ENCODE measurements at places on chromosomes 5 and 9.

GRCh38 chr9:2319421-2319820 is 302.2 kb upstream of the VLDLR start:
- no peak for DNase-seq

DNA sequence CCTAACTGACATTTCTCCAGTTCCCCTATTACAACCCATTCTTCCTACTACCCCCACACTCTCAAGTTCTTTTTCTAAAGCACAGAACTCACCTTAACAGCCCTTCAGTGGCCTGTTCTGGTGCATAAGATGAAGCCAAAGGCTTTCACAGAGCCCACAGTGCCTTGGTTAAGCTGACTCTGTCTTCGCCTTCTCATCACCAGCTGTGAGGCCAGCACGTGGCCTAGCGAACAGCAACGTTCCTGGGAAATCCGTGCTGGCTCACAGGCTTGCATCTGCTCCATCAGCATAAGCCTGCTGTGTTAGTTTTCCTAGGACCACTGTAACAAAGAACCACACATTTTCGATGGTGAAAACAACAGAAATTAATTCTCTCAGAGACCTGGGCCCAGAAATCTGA is 67.9 kb upstream of the LPAR1 start:
- DNase-seq: no peak

GRCh38 chr9:15936306-15936921 is 383.6 kb downstream of the CCDC171 start:
- no peak for DNase-seq

GRCh38 chr9:79924836-79925235 is 353.1 kb downstream of the TLE4 start:
- DNase-seq: no peak

DNA sequence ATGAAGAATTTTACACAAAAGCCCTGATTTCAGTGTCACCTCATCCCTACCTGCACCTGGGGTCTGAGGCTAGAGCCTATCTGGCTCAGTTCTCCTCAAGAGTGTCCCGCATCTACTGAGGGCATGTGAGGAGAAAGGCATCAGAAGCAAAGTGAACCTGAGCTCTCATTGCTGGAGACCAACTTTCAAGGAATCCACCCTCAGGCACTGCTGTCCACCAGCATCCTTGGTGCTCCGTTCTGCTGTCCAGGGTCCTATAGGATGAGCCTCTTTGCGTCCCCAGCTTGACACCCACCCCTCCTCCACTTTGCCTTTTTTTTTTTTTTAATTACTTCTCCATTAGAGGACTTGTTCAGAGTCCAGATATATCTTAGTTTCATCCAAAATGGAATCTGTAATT is 49.5 kb downstream of the CAMSAP1 start:
- no peak for DNase-seq

GRCh38 chr5:175866377-175866907 is 4.9 kb upstream of the CPLX2 start:
- DNase-seq: no peak

- DNase-seq: no peak
Measured at GRCh38 chr9:98306384-98307145, 51.1 kb upstream of the TBC1D2 start.

DNA sequence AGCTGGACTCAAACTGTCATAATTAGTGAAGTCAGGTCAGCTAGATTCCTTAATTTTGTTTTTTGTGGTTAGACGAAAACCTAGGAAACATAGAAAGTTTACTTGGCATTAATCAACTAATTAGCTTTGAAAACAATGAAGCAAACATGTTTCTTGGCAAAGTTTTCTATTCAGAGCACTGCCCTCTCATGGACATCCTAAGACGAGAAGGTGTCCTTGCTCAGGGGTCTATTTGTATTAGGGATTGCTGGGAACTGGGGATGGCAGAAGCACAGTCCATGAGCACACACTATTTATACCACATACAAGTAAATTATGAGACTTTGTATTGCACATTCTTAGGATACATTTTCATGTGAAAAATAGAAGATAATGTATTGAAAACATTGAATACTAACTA is 49.7 kb downstream of the POC5 start:
- no peak for DNase-seq

- DNase-seq: no peak
Measured at GRCh38 chr5:37557734-37558293, 178.7 kb downstream of the WDR70 start.

- DNase-seq: no peak
Measured at GRCh38 chr5:91591076-91591475, 208.0 kb upstream of the ARRDC3 start.

DNA sequence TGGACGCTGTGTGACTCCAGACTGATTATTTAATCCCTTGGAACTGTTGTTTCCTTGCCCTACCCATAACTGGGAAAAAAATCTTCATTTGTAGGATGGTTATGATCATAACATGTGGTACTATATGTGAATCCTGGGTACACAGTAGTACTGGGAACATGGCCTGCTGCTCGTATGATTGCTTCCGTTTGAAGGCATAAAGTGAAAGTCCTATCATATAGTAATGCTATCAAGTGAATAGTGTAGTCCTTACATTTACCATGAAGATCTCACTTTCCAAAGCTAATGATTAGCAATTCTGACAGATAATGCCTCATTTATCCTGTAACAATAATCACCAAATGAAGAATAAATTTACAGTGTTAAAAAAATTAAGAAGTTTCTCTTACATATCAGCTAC is 53.2 kb downstream of the MEF2C start:
- DNase-seq: no peak

GRCh38 chr5:55597014-55597981 is 62.5 kb upstream of the PLPP1 start:
- no peak for DNase-seq

DNA sequence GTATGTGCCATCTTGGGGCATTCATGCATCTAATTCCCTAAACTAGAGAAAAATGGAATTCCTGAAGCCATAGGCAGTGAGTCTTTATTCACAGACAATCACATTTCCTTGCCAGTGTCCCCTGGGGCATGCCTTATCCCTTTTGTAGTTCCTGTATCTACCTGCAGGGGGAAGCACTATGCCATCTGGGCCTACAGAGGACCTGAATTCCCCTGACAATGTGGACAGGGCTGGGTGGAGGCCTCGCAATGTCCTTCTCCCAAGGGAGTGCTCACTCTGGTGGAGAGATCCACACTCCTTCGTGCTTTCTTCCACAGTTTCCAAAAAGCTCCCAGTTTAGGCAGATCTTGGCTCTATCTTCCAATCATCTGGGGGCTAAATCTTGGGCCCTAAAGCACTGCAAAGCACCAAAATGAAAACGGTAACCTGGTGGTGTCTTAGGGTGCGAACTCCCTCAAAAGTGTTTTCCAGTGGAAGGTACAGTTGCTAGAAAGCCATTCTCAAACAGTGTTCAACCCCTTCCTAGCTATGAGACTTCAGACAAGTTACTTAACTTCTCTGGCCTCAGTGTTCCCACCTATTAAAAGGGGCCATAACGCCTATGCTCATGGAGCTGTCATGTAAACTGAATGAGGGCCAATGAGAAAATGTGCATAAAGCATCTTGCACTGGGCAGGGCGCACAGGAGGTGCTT is 17.5 kb downstream of the WHRN start:
- no peak for DNase-seq

DNA sequence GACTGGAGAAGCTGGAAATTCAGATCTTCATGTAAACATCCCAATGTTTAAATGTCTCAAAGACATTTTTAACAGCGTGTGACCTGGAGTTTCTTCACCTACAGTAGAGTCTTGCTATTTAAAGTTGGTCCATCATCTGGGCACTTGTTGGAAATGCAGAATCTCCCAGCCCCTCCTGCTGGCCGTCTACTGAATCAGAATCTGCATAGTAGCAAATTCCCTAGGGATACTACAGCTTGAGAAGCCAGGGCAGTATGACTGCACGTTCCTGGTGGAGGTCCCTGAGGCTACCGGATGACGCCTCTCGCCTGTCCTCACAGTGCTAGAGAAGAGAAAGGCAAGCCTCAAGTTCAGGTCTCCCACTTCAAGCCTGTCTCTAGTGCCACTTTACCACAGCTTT is 15.7 kb downstream of the SAP30L start:
- no peak for DNase-seq

- DNase-seq: no peak
Measured at GRCh38 chr5:10503997-10504793, 59.7 kb upstream of the ANKRD33B start.

DNA sequence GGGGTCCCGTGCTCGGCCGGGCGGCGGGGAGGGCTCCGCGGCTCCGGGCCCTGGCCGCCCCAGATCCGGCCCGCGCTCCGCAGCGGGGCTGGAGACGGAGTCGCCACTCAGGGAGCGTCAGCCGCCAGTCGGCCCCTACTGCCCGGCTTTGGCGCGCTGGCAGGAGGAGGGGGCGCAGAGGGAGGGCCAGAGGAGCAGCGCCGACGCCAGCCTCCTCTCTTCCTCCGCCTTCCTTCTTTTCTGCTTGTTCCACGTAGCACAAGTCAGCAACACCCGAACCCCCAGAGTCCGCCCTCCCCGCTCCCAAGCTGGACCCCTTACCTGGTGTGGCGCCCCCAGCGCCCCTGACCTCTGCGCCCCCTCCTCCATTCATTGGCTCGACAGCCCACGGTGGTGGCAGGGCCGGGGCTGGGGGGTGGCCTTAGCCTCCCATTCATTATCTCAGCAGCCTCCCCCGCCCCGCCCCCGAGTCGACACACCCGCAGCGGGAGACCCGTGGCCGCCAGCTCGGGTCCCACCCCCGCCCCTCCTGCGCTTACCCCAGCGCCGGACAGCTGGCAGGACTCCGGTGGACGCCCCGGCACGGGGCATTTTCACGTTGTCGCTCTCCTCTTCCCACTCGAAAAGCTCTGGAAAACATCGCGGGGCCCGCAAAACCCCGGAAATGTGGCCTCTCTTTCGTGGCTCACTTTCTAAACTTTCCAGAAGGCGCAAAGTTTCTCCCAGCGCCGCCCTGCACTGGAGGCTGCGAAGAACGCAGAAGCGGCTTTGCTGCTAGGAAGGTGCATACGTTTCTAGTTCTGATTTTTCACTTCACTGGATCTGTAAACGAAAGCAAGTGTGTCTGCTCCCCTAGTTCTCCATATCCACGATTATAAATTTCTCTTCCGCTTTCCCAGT is at the start of gene LPAR1:
LPAR1 (minus strand) TSS at position 140 of the 900 bp plus-strand sequence. CDS start 66,353 bp downstream, outside the sequence.
- peak; percentile 82 for DNase-seq

DNA sequence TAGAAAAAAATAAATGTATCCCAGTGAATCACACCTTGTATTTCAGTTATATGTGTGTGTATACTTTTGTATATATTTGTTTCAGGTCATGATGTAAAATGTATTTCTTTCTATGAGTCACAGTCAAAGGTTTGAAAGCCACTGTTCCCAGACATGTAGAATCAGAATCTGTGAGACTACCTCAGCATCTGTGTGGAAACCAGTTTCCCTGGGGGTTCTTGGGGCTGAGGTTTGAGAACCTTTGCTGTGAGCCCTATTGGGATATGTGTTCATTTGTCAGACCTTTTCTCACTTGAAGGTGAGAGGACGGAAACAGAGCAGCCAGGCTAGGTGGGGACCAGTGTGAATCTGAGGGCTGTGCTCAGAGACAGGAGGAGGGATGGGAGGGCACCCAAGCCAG is 78.7 kb upstream of the SAP30L start:
- DNase-seq: no peak

DNA sequence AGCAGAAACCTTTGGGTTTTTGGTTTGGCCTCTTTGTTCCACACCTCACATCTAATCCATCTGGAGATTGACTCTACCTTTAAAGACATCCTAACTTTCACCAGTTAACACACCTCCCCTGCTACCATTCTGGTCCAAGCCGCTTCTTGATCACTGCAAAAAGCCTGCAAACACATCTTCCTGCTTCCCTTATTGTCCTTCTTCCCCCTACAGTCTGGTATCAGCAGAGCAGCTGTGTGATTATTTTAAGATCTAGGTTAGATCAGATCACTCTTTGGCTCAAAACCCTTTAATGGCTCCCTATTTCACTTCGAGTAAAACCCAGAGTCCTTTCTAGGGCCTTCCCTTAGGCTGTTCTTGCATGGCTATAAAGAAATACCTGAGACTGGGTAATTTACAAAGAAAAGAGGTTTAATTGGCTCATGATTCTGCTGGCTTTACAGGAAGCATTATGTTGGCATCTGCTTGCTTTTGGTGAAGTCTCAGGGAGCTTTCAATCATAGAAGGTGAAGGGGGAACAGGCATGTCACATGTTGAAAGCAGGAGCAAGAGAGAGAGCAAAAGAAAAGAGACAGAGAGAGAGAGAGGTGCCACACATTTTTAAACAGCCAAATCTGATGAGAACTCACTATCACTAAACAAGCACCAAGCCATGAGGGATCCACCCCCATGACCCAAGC is 1.5 kb upstream of the TEX10 start:
- DNase-seq: no peak

Measured in posterior cingulate gyrus (tissue), 11 donors.